Left kidney (tissue), 8 donors: ENCODE measurements at places on chromosomes 6 and 20. TPM values are rescaled to one million over a fixed set of nuclear protein-coding genes. Genes with fewer than 3 reads are reported as not detected.

Gene ELOVL2
- 12.4 TPM for polyA plus RNA-seq

Gene EPPIN
- polyA plus RNA-seq: 0.55 TPM

Gene TTK
- polyA plus RNA-seq: 33.2 TPM

Gene FOXF2
- polyA plus RNA-seq: 0.10 TPM

Gene SLC52A3
- 4.0 TPM for polyA plus RNA-seq

Gene VGLL2
- polyA plus RNA-seq: not detected

Gene ALDH5A1
- 31.9 TPM for polyA plus RNA-seq
